Left ventricle myocardium superior (tissue), 1 donor: ENCODE measurements at places on chromosomes 3 and 15.
A peak's percentile ranks its signal among the peaks of the same experiment; 100 is the strongest.

- no peak for DNase-seq
These were observed 9.0 kb downstream of the PPM1M start for GRCh38 chr3:52254608-52255007.

DNA sequence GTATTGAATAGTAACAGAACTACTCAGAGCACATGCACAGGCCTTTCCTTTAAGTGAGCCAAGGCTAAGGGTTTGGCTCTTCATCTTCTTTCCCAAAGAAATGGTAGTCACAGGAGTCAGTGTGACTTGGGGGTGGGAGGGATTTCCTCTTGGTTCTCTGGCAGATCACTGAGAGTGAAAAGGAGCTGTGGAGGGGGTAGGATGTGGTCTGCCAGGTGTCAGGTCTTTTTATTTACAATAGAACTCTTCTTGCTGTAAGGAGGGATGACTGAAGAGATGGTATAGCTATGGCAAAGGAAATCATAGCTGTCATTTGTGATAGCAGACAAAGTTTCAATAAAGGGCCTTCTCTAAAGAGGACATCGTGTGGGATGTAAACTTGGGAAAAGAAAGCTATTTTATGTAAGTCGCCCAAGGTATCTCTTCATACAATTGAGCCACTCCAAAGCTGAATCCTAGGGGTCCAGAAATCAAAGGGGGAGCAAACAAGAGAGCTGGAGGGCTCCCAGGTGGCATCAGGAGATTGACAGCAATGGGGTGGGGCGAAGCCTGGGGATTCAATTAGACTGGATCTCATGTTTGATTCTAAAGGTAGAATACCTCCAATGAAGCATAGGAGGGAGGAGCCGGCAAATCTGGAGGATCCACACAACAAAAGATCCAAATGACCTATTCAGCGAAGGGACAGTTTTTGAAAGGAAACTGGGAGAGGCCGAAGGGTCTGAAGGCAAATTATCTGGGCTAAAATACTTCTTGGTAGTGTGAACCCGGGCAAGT, 20.0 kb upstream of the CHD2 start:
- DNase-seq = no peak

- DNase-seq = no peak
These were observed 17.5 kb downstream of the CDIN1 start for GRCh38 chr15:36596915-36597314.

DNA sequence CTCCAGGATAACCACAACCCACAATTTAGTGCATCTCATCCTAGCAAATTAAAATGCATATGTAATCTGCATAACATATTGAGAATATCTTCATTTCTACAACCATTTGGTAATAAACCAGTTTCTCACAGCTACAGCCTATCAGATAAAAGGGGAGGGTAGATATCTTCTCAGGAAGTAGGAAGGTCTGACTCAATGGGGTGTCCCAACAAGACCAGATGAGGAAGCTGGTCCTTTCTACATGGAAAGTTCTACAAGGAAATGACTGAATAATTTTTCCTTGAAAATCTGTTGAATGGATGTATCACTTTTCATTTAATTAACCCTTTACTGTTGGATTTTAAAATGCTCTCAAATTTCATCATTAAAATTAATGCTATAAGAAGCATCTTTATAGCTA, 17.4 kb upstream of the TMPRSS7 start:
- DNase-seq = no peak

GRCh38 chr3:71874618-71875017, 89.7 kb upstream of the PROK2 start:
- no peak for DNase-seq

GRCh38 chr3:110946810-110947209, 124.8 kb upstream of the NECTIN3 start:
- no peak for DNase-seq

DNA sequence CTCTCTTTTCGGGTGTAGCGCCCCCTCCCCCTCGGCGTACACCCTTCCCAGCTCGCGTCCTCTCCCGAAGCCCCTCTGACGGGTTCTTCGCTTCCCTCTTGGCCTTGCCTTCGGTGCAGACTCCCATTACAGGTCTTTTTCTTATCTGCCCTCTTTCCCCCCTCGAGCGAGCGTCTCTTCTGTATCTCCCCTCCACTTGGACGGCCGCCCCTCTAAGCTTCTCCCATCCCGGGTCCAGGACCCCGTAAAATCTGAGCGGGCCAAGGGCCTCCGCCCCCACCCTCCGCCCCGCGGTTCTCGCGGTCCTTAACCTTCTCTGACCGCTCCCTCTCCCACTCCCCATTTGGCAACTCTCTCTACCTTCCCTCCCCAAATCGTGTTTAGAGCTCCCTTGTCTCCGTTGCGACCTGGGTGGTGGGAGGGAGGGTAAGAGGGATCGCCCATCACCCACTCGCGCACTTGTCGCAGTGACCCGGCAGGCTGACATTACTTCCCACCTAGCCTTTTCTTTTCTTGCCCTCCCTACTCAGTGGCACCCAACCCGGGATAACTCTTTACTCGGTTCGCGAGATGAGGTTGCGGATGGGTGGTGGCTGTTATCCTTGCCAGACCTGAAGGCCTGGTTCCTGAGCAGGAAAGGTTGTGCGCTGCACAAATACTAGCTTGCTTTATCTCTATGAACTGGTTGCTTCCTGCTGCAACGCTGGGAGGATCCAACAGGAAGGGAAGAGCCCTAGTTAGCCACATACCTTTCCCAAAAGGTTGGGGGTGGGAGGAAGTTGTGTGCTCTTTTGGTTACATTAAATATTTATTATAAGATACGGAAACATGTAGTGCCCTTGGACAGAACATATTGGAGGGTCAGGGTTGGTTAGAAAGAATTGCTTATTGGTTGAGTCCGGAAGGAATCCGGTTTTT, 922 bp downstream of the RAB11A start:
- peak; percentile 43 for DNase-seq

DNA sequence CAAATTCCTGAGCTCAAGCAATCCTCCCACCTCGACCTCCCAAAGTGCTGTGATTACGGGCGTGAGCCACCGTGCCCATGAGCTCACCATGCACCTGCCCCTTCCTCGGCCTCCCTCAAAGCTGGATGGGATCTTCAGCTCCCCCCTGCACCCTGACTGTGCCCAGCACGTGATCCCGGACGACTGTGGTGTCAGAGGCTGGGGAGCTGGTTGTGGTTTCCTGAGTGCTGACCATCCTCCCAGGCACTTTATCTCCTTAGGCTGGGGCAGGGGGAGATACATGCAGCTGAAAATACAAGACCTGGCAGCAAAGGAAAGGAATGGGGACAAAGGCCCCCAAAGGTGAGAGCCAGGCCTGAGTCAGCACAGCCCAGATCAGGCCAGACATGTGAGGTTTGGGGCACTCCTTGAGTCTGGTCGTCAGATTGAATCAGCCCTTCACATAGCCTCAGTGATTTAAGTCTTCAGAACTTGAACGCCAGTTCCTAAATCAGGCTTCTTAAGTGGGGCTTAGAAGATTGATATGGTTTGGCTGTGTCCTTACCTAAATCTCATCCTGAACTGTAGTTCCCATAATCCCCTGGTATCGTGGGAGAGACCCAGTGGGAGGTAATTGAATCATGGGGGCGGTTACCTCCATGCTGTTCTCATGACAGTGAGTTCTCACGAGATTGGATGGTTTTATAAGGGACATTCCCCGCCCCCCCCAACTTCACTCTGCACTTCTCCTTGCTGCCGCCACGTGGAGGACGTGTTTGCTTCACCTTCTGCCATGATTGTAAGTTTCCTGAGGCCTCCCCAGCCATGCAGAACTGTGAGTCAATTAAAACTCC, 35.8 kb downstream of the PRKCD start:
- DNase-seq = peak; percentile 34

GRCh38 chr15:78083687-78084448, 6.4 kb upstream of the TBC1D2B start:
- DNase-seq = no peak

- DNase-seq = no peak
These were observed 62.3 kb downstream of the TMEM39A start for GRCh38 chr3:119401069-119401468.

- no peak for DNase-seq
These were observed 486.8 kb upstream of the THBS1 start for GRCh38 chr15:39094116-39094515.

DNA sequence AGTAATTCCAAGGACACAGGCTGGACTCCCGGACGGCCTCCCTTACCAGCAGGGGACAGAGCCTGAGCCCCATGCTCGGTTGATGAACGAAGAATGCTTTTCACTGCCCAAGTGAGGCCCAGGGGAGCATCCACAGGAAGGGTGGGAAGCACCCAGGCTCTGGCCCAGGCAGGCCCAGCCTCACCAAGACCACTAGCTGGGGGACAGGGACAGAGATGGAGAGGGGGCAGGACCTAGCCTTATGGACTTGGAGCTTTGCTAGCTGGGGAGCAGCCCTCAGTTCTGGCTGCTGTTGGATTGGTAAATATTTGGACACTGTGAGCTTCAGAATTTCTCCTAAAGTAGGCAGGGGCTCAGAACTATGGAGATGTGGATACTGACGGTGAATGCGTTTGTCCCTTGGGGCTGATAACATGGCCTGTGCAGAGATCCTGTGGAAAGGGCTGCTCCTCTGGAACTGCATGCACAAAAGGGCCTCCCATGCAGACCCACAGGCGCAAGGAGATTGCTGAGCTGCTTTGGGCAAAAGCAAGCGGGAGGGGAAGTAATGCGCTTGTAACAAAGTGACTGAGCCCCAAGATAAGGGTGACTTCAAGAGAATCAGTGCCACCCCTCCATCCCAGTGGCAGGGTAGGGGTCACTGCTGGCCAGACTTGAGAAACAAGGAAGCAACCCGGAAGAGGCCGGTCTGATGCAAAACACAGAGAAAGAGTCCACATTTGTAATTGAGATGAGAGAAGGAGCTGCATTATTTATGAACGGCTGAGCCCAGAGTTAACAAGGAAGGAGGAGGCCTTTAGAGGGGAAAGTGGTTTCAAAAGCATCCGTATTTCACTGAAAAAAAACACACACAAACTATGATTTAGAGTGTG, 70.1 kb upstream of the MEF2A start:
- DNase-seq = no peak

DNA sequence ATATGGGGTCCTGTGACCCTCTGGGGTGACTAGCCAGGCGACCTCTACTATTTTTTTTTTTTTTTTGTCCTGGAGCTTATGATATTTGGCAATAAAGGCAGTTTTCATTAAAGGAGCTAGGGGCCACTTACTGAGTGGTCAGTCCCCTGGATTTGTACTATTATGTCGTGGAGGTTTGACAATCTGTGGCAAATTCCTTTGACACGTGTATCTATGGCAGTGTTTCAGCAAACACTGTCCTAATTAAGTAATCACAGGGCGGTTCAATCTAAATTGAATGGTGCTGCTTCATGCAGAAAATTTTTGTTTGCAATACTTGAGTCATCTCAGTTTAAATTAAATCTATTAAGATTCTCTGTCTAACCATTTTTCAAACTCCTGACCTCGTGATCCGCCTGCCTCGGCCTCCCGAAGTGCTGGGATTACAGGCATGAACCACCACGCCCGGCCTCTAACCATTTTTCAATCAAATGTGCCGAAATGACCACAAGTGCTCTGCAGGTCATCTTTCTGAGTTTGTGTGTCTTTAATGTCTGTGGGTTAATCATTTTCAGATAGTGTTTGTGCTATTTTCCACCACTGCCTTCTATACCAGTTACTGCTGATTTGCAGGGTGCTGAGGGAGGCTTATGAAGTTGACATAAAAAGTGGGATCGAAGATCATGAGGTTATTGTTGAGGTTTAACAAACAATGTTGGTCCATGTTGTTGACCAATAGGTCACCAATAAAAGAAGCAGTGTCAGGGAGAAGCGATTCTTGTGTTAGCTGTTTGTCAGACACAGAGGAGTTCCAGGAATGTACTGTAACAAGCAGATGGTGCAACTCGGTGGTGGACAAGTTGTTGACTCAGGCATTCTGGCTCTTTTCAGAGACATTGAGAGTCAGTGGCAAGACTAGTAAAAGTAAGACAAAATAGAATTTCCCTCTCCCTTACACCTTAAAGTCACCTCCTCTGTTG, 18.6 kb upstream of the SLC2A2 start:
- no peak for DNase-seq

DNA sequence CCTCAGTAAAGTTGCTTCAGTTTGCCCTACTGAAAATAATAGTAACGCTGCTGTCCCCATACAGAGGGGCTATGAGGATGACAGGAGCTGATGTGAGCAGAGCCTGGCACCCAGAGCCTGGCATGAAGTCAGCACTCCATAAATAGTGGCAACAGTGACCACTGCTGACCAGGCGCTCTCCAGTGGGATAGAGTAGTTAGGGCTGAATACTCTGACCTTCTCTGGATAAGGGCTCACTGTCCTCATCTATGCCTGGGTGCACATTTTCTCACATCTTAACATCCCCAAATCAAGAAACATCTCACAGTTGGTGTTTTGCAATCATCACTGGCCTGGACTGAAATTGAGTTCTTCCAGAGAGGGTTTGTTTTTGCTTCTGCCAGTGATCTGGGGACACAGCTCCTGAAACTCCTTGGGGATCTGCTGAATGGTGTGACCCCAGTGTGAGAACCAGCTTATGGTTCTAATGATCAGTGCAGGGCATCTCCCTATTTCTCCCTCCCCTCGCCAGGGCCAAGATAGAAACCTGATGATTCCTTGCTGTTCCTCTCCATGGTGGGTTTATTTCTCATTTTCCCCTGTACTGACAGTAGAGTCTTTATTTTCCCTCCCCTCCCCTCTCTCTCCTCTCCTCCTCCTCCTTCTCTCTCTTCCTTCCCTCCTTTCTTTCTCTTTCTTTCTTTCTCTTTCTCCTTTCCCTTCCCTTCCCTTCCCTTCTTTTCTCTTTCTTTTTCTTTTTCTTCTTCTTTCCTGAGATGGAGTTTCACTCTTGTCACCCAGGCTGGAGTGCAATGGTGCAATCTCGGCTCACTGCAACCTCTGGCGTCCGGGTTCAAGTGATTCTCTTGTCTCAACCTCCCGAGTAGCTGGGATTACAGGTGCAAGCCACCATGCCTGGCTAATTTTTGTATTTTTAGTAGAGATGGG, 3.5 kb upstream of the PCSK6 start:
- DNase-seq = no peak

DNA sequence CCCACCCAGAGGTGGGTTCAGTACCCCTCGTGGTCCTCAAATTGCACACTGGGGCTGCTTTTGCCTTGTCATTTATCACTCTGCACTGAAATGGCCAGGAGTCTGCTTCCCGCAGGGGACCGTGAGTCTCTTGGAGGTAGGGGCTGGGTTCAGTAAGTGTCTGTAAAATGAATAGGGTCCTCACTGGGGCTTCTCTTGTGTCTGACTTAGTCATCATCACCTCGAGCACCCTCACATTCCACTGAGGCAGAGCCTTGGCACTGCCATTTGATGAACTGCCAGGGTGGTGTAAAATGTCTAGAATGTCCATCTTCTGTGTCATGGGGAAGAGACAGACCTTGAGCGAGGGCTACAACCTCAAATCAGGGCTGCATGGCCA, 61.0 kb upstream of the RYK start:
- DNase-seq = no peak
